ENCODE measurements at places on chromosomes 5 and 9.

DNA sequence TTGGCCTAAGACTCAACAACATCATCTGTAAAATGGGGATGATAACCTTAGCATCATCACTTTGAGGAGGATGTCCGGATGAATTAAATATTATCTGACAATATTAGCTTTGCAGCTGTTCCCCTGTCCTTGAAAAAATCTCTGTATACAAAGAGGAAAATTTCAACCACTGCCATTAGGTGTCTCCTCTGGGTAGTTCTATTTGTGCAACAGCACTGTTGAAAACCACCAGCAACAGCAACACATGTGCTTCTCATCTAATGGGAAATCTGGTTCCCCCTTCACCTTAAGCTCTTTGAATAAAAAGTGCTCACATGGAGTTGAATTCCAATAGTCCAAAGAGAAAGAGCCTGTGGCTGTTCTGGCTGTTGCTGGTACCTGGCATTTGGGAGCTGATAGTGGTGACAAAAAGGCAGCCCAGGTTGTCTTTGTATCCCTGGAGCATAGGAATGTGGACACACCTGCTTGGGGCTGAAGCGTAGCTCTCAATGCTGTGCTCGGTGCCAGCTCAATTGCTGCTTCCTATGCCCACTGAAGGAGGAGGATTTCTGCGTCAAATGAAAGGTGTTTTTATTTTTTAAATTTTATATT, 322.1 kb upstream of the MSX2 start:
- no peak overlapping the region for H3K27ac ChIP-seq
- H3K4me3 ChIP-seq, result no peak overlapping the region
- no peaks in the 10 kb centered on the region for H3K4me1 ChIP-seq
- no peaks in the 10 kb centered on the region for H3K27me3 ChIP-seq

DNA sequence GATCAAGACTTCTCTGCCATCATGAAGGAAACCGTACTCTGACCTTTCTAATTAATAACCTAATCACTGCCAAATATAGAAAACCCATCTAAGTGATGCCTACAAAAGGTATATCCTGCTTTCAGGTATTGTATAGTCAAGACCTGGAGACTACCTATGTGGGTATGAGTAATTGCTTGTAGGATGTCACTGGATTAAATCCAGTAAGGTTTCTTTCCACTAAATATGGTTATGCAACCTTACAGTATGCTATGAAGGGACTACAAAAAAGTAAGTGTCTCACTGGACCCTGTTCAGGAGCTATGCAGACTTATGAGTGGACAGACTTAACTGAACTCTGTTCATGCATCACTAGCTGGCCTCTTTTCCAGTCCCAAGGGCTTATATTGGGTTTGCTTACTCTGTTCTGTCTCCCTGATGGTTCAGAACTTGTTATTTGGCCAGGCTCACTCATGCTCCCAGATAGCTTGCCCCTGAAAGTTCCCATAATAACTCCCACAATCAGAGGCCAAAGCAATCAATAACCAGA, 51.1 kb downstream of the PDE6A start:
- no peak for DNase-seq
- H3K27ac ChIP-seq, result no peak overlapping the region
- no peaks in the 10 kb centered on the region for H3K4me1 ChIP-seq
- no peak overlapping the region for H3K4me3 ChIP-seq

- no peak overlapping the region for H3K27ac ChIP-seq
- peaks cover 13% of the 10 kb centered on the region for H3K36me3 ChIP-seq
- H3K27me3 ChIP-seq, result no peaks in the 10 kb centered on the region
These were observed 32.0 kb downstream of the SLC46A2 start for GRCh38 chr9:112858625-112859147.

DNA sequence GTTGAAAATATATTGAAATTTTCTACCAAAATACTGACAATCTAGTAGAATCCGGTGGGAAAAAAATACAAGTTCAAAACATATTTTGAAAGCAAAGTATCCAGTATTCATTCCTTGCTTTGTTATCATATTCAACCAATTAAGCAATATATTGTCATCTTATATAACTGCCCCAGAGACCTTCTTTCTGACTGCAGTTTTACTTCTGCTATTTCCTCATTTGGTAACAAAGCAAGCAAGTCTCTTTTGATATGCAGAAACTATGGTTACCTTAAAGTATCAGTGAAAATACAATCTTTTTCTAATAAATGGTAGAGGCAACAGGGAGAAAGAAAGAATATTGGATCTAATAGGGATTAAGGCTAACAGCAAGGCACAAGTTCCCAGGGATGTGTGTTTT, 663.7 kb upstream of the MEF2C start:
- H3K27me3 ChIP-seq, result no peaks in the 10 kb centered on the region
- DNase-seq, result no peak
- H3K36me3 ChIP-seq, result no peaks in the 10 kb centered on the region
- H3K4me1 ChIP-seq, result no peaks in the 10 kb centered on the region
- H3K27ac ChIP-seq, result no peak overlapping the region

DNA sequence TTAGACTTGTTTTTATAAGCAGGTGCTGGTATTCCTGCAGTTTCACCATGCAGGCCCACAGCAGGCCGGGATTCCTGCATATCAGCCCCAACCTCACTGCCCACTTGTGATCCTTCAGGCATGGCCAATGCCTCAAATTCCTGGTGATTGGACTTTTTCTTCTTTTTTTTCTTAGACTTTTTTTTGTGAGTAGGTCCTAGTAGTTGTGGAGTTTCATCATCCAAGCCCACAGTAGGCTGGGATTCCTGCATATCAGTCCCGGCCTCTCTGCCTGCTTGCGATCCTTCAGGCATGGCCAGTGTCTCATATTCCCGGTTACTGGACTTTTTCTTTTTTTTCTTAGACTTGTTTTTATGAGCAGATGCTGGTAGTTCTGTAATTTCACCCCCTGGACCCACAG, 4.8 kb downstream of the TTF1 start:
- peaks cover 35% of the 10 kb centered on the region for H3K36me3 ChIP-seq
- H3K27ac ChIP-seq, result no peak overlapping the region

DNA sequence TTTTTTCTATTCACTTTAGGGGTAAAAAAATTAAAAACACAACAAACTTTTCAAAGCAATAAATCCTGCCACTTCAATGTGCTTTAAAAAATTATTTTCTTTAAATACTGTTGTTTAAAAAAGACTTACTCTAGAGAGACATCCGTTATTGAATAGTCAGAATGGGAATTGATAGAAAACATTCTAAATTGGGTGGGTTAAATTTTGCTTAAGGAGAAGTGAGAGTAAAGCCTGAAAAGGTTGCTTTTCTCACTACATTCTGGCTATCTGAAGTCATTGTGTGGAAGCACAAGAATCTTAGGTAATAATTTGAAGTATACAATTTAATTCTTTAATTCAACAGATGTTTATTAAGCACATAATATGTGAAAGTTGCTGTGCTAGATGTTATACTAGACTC, 509.3 kb downstream of the NR2F1-AS1 start:
- no peaks in the 10 kb centered on the region for H3K27me3 ChIP-seq
- no peak for DNase-seq
- H3K4me3 ChIP-seq, result no peak overlapping the region
- no peaks in the 10 kb centered on the region for H3K36me3 ChIP-seq

GRCh38 chr5:125251703-125252102, 505.3 kb upstream of the ZNF608 start:
- H3K27me3 ChIP-seq, result no peaks in the 10 kb centered on the region
- no peak overlapping the region for H3K4me3 ChIP-seq
- H3K36me3 ChIP-seq, result no peaks in the 10 kb centered on the region
- H3K27ac ChIP-seq, result no peak overlapping the region

- H3K36me3 ChIP-seq, result no peaks in the 10 kb centered on the region
- no peaks in the 10 kb centered on the region for H3K27me3 ChIP-seq
- peak overlapping the region; percentile 90 for H3K4me3 ChIP-seq
- DNase-seq, result no peak
These were observed 813 bp downstream of the GNAQ start for GRCh38 chr9:78030553-78031443.

DNA sequence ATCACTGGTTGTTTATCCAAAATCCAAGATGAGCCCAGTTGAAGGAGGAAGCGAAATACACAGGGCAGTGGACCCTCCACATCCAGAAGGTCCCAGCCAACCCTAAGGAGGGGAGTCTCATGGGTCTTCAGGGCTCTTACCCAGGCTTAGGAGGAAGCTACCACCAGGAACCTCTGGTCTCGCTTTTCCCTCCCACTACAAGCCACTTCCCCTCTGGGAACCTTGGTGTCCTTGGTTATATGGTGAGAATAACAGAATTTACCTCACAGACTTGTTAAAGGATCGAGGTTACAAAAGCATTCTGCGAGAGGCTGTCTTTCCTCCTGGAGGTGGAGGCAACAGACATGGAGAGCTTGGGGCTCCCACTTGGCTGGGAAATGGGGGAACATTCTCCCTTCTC, 3.4 kb downstream of the HIGD2A start:
- no peak overlapping the region for H3K4me3 ChIP-seq
- H3K4me1 ChIP-seq, result peaks cover 17% of the 10 kb centered on the region
- H3K36me3 ChIP-seq, result peaks cover 60% of the 10 kb centered on the region
- H3K27me3 ChIP-seq, result no peaks in the 10 kb centered on the region

GRCh38 chr5:143313298-143313852, 90.1 kb downstream of the NR3C1 start:
- H3K27me3 ChIP-seq, result no peaks in the 10 kb centered on the region
- H3K4me1 ChIP-seq, result no peaks in the 10 kb centered on the region
- no peak overlapping the region for H3K27ac ChIP-seq

- H3K36me3 ChIP-seq, result peaks cover 10% of the 10 kb centered on the region
- H3K4me1 ChIP-seq, result peaks cover 65% of the 10 kb centered on the region
- DNase-seq, result no peak
- no peak overlapping the region for H3K27ac ChIP-seq
- peaks cover 52% of the 10 kb centered on the region for H3K27me3 ChIP-seq
These were observed 5.2 kb downstream of the SHROOM1 start for GRCh38 chr5:132825033-132825833.

- H3K27me3 ChIP-seq, result no peaks in the 10 kb centered on the region
- H3K4me1 ChIP-seq, result no peaks in the 10 kb centered on the region
- H3K4me3 ChIP-seq, result no peak overlapping the region
- no peaks in the 10 kb centered on the region for H3K36me3 ChIP-seq
These were observed 190.5 kb downstream of the NXNL2 start for GRCh38 chr9:88725300-88726019.

DNA sequence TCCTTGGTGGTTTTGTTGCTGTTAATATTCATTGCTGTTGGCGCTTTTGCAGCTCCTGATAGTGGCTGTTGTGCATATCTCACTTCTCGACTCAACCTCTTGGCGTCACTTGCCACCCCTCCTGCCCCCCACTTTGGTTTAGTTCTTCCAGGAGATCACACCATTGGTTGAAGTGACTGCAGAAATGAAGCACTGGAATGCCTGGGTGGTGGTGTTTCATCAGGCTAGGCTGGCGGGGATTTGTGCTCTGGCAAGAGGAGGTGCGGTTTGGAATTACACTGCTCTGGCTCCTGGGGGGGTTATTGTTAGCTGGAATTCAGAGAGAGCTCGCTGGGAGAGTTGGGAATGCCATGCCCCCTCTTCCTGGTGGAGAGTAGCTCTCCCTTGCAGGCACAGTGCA, 11.5 kb downstream of the PRRC2B start:
- no peaks in the 10 kb centered on the region for H3K36me3 ChIP-seq
- no peak overlapping the region for H3K4me3 ChIP-seq

- peaks cover under 1% of the 10 kb centered on the region for H3K36me3 ChIP-seq
- no peak overlapping the region for H3K27ac ChIP-seq
- no peak overlapping the region for H3K4me3 ChIP-seq
- DNase-seq, result no peak
These were observed 71.3 kb downstream of the KDM4C start for GRCh38 chr9:6829027-6829426.

DNA sequence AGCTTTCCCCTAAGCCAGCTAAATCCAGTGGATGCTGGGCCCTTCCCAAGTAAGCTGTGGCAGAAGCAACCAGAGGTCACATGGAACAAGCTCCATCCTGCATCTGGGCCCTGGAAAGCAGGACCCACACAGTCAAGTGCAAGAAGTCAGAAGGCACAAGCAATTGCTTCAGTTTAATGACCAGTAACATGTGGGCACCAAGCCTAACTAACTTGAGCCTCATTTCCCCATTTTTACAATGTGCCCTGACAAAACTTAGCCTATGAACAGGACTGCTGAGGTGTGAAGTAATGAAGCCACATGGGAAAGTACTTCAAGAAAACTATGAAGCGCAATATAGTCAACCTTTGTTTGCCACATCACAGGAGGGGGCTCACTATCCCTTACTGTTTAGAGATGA, 90.5 kb downstream of the TLE1 start:
- peak overlapping the region; percentile 22 for H3K27ac ChIP-seq
- H3K27me3 ChIP-seq, result peaks cover 2% of the 10 kb centered on the region
- peaks cover 6% of the 10 kb centered on the region for H3K4me1 ChIP-seq
- no peaks in the 10 kb centered on the region for H3K36me3 ChIP-seq
